Stimulated activated CD8-positive, alpha-beta memory T cell treated with anti-CD3 and anti-CD28 coated beads, Interleukin-15, amount 100 ng/mL, for 1 hour (primary cell): ENCODE measurements at places on chromosomes 7 and 10.

DNA sequence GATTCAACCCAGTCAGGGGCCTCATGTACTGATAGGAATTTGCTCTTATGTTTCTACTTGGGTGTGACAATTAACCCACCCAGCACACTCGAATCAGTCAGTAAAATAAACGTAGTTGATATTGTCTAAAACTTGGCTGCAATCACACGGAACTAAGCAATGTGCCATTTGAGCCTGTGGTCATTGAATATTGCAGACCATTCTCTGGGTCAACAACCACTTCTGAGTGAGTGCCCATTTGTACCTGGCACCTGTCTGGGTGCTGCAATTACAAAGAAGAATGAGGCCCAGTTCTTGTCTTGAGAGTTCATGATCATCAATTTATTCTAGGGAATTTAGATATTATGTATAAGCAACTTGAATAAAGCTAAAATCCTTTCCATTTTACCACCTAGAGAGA, 29.8 kb downstream of the NPY start:
- DNase-seq = no peak

DNA sequence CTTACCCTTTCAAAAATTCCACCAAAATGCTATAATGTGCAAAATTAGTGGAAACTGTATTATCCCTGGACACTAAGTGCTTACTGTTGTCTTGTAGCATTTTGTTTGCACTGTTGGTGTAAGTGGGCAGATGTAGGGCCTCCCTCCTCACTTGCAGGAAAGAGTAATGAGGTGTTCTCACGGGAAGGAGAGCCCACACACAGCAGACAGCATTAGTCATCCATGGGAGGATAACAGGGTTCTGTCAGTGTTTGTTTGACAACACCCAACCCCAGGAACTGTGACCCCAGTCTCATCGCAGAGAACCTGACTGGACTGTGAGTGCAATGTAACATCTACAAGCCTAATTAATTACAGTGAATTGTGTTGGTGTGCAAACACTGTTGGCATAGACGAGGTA, 58.7 kb upstream of the VSTM2A start:
- no peak for DNase-seq

DNA sequence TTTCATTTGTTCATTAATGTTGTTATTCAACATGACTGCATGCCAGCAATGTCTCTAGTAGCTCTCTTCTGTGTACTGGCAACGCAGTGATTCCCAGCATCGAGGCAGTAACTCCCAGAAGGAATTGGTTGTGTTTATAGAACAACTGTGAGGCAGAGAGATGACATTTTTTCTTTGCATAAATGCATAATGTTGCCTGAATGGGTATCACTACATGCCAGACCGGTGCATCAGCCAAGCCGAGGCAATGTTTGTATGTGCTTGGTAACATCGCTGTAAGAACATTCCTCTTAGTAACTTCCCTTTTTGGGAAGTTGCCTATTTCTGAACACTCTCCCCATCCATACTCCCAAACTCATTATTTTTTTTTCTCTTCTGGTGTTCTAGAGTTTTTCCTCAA, 182.9 kb downstream of the HTR7 start:
- no peak for DNase-seq

DNA sequence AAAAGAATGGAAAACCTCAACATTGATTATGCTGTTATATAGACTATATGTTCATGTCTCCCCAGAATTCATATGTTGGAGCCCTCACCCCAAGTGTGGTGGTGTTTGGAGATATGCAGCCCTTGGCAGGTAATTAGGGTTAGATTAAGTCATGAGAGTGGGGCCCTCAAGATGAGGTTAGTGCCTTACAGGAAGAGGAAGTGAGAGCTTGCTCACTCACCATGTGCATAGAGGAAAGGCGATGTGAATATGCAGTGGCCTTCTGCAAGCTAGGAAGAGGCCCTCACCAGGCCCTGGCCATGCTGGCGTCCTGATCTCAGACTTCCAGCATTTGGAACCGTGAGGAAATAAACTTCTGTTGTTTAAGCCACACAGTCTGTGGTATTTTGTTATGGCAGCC, 14.8 kb downstream of the ZNF33A start:
- DNase-seq = no peak

GRCh38 chr10:78170026-78170475, 136.4 kb downstream of the RPS24 start:
- DNase-seq = no peak

DNA sequence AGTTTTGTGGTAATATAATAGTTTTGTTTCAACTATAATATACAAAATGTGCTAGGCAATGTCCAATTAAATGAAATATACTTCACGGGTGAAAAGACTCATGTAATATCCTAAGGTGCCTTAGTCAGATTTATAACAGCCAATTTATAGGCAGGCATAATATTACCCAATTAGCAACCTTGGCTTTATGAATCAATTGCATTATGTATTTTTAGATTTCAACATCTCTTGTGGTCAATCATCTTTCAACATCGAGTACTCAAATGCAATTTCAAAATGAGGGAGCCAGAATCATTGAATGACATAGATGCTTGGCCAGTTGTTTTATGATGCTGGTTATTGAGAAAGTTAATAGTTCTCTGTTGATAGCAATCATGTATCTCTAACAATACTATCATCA, 110.3 kb upstream of the SP8 start:
- DNase-seq = no peak

GRCh38 chr10:35433851-35434426, 97.6 kb downstream of the CCNY start:
- DNase-seq = no peak

- no peak for DNase-seq
Observed at GRCh38 chr10:75395066-75395931, 6.3 kb downstream of the ZNF503 start.
